Stimulated activated naive CD8-positive, alpha-beta T cell treated with anti-CD3 and anti-CD28 coated beads, Interleukin-15, amount 100 ng/mL, for 72 hours (primary cell): ENCODE measurements at places on chromosomes 5 and 9.

DNA sequence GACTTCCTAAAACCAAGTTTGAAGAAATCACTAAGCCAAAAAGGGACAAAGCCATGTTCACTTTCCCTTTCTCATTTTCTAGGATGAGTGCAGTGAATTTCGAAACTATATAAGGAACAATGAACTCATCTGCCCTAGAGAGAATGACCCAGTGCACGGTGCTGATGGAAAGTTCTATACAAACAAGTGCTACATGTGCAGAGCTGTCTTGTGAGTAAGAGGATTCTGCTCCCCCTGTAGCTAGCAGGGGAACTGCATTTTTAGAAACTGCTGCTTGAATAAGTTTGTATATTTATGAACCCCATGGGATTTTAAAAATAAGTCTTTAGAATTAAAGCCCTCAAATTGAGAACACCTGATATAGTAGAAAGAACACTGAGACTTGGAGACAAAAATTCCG lies 42.7 kb upstream of the SPINK14 start:
- DNase-seq, result no peak

DNA sequence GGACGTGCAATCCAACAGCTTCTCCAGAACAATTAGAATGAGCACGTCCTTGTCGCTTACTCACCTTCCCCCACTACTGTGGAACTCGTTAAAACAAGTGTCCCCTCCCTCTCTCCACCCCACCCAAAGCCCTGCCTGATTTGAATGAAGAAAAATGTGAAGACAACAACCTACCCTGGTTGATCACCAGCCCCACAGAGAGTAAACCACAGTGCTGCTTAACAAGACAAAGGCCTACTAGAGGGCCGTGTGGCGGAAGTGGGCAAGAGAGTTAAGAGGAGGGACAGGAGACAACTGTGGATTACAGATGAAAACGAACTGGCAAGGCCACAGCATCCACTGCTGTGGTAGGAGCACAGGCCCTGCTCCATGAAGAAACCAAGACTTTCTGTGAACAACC lies 51.1 kb downstream of the CDK5RAP2 start:
- DNase-seq, result no peak

GRCh38 chr5:149434162-149435014 lies 55.3 kb upstream of the IL17B start:
- peak; percentile 43 for DNase-seq

DNA sequence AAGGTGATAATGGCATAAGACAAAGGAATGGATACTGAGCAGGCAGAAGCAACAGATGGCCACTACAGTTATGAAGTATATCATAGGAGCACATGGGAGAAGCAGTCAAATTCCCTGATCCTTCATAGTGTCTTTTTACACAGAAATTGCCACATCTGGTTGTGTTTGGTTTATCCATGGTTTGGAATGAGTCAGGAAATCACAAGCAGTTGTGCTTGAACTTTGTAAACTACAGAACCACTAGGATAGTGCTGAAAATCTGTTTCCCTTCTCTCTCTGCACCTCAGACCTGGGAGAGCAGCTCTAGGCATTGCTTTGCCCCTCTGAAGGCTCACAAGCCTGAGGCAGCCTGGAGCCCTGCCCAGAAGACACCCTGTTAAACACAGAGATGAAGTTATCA lies 134.0 kb downstream of the DMRT2 start:
- DNase-seq, result no peak

DNA sequence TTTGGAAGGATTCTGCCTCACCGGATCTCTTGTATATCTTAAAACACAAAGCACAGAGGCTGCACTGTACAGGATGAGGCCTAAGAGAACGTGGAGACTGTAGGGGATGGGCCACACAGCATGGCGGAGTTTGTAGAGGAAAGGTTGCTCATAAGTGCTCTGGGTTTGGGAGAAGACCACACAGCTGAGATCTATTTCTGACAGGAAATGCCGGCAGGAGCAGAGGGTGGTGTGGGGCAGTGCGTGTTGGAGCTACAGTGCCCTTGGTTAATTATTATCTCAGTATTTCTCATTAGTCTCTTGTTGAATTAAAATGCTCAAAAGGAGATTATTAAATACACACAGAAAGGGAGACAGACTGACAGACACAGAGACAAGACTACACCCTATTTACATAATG lies 9.6 kb downstream of the PALM2AKAP2 start:
- DNase-seq, result no peak

GRCh38 chr5:126799780-126800179 lies 22.8 kb downstream of the LMNB1 start:
- no peak for DNase-seq

DNA sequence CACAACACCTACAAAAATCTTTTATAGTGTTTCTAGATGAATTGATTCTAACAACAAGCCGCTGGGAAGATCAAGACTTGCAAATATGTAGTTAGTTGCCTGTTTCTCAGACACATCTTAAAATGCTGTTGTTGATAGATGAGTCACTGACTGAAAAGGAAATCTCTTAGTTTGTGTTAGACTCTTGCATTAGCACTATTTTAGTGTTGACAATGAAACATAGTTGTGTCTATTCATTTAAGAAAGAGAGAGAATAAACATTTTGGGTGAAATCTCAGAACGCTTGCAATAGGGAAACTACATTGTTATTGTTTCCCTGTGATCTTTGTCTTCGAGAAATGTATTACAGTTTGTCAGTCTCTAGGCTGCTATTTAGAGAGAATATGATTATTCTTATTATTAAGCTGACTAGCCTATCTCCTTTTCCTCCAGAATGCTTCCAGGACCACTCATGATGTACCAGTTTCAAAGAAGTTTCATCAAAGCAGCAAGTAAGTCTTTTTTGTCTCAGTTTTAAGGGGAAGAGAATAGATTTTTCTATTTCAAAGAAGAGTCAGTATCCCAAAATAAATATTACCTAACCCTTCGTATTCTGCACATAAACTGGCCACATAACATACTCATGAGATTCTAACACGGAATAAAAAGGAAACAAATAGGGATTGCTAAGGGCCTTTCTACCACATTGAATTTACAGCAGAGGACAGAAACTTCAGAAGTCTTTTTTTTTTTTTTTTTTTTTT lies 285.6 kb downstream of the ARHGAP26 start:
- DNase-seq, result no peak

- DNase-seq, result no peak
Observed at GRCh38 chr9:83444110-83444509, 94.1 kb downstream of the FRMD3 start.

DNA sequence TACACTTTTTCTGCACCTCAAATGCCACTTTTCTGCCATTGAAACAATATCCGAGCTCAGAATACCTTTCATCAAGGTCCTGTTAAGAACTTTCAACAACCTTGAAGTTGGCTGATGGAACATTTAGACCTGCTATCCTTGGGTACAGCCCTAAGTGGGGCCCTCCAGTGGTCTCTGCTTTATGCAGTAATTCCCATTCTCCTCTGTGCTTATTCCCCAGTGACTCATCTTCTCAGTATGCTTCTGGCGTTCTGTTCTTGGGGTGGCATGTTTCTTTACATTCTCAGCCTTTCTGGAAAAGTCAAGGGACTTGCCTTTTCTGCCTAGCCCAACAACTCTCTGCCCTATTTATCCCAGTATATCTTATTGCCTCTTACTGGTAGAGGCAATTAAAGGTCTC lies 7.1 kb downstream of the ANP32B start:
- DNase-seq, result no peak

DNA sequence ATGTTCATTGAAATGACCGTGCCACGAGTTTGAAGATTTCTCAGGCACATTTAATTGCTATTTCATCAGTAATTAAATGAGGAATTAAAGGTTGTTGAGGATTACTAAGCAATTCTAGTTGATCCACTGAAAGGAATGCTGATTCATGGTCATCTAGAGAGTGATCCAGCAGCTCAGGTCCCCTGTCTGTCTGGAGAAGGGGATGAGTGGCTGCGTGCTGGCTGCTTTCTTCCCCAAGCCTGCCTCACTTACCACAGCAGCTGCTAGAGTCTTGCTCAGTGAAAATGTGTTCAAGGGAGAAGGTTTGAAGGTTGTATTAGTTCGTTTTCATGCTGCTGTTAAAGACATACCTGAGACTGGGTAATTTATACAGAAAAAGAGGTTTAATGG lies 7.8 kb upstream of the TGFBI start:
- no peak for DNase-seq

- DNase-seq, result no peak
Observed at GRCh38 chr5:38379350-38379937, 121.1 kb downstream of the EGFLAM start.

- DNase-seq, result no peak
Observed at GRCh38 chr9:80449513-80449912, 877.7 kb downstream of the TLE4 start.

GRCh38 chr5:5764246-5764645 lies 341.8 kb downstream of the ICE1 start:
- DNase-seq, result no peak

DNA sequence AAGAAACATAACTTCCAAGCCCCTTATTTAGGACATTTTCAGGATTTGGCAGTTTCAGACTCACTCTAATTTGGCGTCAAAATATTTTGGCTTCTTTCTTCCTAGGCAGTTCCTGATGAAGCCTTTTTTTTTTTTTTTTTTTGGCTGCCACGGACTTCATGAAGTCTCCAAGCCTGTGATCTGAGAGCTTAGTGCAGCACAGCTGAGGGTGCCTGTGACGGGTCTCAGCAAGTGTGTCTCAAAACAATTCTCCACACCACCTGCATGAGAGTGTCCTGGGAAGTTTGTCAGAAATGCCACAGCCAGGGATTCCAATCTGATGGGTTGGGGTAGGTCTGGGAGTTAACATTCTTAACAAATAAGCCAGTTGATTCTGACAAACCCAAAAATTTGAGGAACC lies 6.0 kb upstream of the ESM1 start:
- no peak for DNase-seq

GRCh38 chr5:173324115-173325001 lies 3.9 kb downstream of the STC2 start:
- no peak for DNase-seq
